ENCODE measurements at places on chromosomes 1 and 21.

DNA sequence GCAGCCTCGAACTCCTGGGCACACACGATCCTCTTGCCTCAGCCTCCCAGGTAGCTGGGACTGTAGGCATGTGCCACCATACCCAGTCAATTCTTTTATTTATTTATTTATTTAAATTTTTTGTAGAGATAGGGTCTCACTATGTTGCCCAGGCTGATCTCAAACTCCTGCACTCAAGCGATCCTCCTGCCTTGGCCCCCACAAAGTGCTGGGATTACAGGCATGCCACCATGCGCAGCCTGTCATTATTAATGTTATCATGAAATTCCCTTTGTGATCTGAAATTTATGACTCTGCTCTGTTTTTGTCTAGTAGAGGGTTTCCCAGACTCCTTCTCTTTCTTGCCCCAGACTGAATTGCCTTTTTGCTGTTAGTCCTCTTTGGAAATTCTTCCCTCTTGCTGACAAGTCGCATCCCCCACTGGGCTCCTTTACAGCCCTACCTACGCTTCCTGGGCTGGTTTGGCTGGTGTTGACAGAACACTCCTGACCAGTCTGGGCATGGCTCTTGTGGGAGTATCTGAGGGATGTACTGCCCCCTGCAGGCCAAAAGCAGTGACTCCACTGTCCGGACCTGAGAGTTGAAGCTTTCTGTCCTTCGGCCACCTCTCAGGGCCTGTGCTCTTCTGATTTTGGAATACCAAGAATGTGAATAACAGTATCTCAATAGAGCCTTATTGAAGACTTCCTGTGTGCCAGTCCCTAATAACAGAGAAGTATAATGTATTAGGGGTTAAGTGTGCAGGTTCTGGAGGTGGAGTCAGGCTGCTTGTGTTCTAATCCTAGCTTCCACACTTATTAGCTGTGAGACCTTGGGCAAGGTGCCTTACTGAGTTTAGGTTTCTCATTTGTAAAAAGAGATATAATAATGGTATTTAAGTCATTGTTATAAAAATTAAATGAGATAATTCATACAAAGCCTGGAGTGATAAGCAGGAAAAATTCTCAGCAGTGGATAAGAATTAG is 28.2 kb downstream of the TCEANC2 start:
- no peak overlapping the region for H3K4me3 ChIP-seq
- H3K27me3 ChIP-seq = no peaks in the 10 kb centered on the region
- no peaks in the 10 kb centered on the region for H3K36me3 ChIP-seq
- no peak overlapping the region for H3K27ac ChIP-seq

DNA sequence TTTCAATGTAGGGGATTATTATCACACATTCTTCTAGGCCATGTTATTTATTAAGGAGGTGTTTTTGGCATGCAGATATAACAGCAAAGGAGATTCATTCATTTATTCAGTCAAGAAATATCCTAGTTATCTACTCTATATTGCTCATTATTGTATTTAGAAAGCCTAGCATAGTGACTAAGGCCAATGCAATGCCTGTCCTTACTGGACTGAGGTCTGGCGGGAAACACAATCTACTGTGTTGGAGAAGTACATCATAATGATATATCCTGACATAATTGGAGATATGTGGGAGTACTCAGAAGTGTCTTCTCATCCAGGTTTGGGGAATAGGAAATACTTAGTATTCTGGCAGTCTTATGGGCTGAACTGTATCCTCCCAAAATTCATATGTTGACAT is 421.5 kb upstream of the USP24 start:
- H3K27ac ChIP-seq = no peak overlapping the region
- DNase-seq = peak; percentile 70
- no peak overlapping the region for H3K4me3 ChIP-seq
- H3K36me3 ChIP-seq = no peaks in the 10 kb centered on the region
- peaks cover 15% of the 10 kb centered on the region for H3K4me1 ChIP-seq
- no peaks in the 10 kb centered on the region for H3K27me3 ChIP-seq

GRCh38 chr1:203286161-203286984 is 18.9 kb upstream of the BTG2 start:
- H3K36me3 ChIP-seq = no peaks in the 10 kb centered on the region
- peaks cover 29% of the 10 kb centered on the region for H3K27me3 ChIP-seq
- H3K4me1 ChIP-seq = peaks cover 9% of the 10 kb centered on the region
- H3K4me3 ChIP-seq = no peak overlapping the region
- no peak overlapping the region for H3K27ac ChIP-seq

DNA sequence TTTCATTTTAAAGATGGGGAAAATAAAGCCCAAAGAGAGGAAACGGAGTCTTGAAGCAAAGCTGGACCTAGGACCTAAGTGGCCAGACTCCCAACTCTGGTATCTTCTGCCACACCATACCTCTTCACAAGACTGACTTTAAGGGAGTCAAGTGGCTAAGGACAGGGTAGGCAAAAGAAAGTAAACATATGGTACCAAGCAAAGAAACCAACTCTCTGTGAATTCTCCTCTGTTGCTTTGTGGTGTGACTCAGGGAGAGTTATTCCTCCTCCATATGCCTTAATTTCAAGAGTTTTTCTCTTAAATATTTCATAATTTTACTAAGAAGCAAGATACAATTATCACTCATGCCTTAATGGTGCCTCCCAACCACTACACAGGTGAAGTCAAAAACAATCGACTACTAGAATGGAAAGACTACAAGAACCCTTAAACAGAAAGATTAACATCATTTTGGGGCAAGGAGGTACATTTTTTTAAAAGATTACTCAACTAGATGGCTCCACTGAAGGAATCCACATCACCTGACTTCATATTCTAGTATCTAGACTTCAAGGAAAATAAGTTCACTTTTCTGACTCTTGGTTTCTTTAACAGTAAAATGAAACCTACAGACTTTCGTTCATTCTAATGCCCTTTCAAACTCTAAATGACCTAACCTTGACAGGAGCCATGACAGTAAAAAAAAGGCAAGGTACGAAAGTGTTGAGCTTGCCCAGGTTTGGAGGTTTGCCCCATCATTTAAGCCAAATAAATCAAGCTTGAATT is 44.2 kb downstream of the LUZP1 start:
- no peak overlapping the region for H3K27ac ChIP-seq
- no peak for DNase-seq
- no peak overlapping the region for H3K4me3 ChIP-seq
- peaks cover 19% of the 10 kb centered on the region for H3K4me1 ChIP-seq

DNA sequence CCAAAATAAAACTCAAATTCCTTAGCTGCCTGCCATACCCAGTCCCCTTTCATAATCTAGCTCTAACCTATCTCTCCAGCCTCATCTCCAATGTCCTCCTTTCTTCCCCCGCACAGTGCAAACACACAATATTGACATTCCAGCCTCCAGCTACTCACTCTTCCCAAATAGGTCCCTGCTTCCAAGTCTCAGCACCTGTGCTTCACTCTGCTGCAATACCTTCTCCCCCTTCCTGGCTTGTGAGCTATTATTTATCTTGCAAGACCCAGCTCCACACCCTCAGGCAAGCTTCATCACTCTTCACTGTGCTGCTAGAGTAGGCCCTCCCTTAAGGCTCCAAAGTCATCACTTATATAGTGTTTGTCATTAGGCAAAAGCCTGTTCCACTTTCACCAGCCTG is 9.7 kb downstream of the PLPP3 start:
- peaks cover 28% of the 10 kb centered on the region for H3K4me1 ChIP-seq
- peaks cover 33% of the 10 kb centered on the region for H3K36me3 ChIP-seq
- H3K27ac ChIP-seq = no peak overlapping the region
- H3K4me3 ChIP-seq = no peak overlapping the region
- no peaks in the 10 kb centered on the region for H3K27me3 ChIP-seq
- DNase-seq = no peak

- no peak overlapping the region for H3K27ac ChIP-seq
- no peak overlapping the region for H3K4me3 ChIP-seq
- no peak for DNase-seq
- no peaks in the 10 kb centered on the region for H3K36me3 ChIP-seq
- H3K27me3 ChIP-seq = no peaks in the 10 kb centered on the region
Measured at GRCh38 chr1:56897150-56898004, 42.8 kb downstream of the C8A start.

- H3K36me3 ChIP-seq = no peaks in the 10 kb centered on the region
- no peak overlapping the region for H3K27ac ChIP-seq
- no peak overlapping the region for H3K4me3 ChIP-seq
- DNase-seq = no peak
- H3K27me3 ChIP-seq = no peaks in the 10 kb centered on the region
Measured at GRCh38 chr1:165138960-165139359, 217.6 kb downstream of the LMX1A start.

- H3K27ac ChIP-seq = no peak overlapping the region
- H3K27me3 ChIP-seq = no peaks in the 10 kb centered on the region
- no peaks in the 10 kb centered on the region for H3K4me1 ChIP-seq
- DNase-seq = peak; percentile 50
Measured at GRCh38 chr1:207941665-207942064, 30.7 kb upstream of the CD34 start.
